ENCODE measurements at places on chromosomes 13 and 19.

DNA sequence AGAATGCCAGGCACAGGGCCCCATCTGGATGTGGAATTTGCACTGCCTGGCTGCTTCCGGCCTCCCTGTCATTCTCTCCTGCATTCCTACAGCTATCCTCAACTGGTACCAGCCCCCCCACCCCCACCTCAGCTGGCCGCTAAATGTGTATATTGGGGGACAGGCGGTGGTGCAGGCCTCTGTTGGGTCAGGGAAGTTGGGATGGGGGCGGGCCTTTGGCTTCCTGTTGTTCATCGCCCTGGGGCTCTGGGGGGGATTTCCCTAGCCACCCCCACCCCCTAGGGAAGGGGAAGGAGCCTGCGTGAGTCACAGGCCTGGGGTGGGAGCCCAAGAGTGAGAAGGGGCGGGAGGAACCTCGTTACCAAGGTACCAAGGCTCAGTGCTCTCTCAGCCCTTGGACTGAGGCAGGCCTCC lies 10.6 kb downstream of the POU2F2 start:
- peak; percentile 64 for DNase-seq

DNA sequence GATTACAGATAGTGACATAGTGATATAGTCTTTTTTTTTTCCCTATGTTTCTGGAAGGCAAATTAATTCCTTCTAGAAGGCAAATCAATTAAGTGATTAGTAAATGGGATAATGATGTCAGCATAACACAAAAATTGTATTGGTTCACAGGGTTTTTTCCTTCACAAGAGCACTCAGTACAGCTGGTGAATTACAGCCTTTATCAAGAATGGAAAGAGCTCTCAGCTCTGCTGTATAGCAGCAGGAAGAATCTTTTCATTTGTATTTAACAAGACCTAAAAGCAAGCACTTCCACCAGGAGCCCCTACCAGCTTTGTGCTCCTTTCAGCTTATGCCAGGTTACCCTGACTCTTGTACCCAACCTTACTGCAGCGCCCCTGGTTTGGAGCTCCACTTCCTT lies 90.8 kb downstream of the SERP2 start:
- no peak for DNase-seq

GRCh38 chr13:33205804-33206221 lies 79.7 kb downstream of the STARD13 start:
- DNase-seq, result no peak

DNA sequence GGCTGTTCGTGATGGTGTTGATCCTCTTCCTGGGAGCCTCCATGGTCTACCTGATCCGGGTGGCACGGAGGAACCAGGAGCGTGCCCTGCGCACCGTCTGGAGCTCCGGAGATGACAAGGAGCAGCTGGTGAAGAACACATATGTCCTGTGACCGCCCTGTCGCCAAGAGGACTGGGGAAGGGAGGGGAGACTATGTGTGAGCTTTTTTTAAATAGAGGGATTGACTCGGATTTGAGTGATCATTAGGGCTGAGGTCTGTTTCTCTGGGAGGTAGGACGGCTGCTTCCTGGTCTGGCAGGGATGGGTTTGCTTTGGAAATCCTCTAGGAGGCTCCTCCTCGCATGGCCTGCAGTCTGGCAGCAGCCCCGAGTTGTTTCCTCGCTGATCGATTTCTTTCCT lies 12.2 kb upstream of the C19orf33 start:
- no peak for DNase-seq

DNA sequence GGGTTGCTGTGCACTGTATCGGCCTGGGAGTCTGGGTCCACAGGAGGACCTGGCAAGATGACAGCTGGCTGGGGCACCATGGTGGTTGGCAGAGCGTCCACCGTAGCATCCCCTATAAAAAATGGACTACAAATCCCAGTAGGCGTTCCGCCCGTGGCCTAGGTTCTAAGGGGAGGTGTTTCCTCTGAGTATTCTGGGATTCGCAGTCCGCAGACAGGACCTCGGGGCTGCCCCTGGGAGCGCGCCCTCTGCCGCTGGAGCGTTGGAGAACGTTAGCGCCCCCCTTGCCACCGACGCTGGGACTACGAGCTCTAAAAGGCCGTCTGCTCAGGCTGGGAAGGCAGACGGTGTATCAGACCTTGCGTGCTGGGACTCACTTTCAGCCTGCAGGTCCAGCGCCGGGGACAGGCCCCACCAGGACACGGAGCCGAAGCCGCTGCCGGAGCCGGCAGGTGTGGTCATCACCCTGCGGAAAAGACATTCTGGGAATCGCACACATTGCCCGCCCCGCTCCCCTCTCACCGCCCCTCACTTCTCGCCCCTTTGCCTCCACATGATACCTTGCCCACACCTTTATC lies 372 bp downstream of the DNAAF3 start:
- peak; percentile 89 for DNase-seq

- DNase-seq, result no peak
These were observed 7.2 kb upstream of the PABPC3 start for GRCh38 chr13:25088562-25089221.

GRCh38 chr13:33884531-33885220 lies 66.7 kb downstream of the RFC3 start:
- no peak for DNase-seq

DNA sequence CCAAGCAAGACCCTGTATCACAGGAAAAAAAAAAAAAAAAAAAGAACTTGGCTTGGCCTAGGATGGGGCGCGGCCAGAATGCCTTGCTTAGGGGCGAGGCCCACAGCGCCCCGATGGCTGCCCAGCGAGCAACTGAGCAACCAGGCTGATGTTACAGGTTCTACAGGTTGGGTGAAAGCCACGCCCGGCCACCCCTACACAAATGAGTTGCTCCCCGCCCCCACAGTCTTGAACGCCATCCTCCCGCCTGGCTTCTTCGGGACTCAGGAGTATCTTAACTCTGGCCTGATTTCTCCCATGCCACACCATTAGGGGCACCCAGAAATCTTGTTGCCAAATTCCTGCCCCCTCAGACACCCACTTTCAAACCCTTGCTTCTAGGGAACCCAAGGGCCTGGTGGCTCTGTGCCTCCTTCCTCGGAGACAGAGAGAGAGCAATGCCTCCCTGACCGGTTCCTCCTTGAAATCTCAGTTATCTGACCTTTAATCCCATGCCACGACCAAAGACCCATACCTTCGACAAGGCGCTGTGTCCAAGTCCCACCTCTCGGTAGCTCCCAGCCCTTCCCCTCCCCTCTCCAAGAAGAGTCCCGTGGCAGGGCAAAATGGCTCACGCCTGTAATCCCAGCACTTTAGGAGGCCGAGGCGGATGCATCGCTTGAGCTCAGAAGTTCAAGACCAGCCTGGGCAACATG lies 1.1 kb upstream of the CBLC start:
- DNase-seq, result no peak
